ENCODE measurements at places on chromosomes 2 and 18.

GRCh38 chr2:10549195-10549594 is 101.1 kb upstream of the ODC1 start:
- no peak for DNase-seq

GRCh38 chr2:231152800-231153557 is 28.1 kb upstream of the HTR2B start:
- no peak for DNase-seq

DNA sequence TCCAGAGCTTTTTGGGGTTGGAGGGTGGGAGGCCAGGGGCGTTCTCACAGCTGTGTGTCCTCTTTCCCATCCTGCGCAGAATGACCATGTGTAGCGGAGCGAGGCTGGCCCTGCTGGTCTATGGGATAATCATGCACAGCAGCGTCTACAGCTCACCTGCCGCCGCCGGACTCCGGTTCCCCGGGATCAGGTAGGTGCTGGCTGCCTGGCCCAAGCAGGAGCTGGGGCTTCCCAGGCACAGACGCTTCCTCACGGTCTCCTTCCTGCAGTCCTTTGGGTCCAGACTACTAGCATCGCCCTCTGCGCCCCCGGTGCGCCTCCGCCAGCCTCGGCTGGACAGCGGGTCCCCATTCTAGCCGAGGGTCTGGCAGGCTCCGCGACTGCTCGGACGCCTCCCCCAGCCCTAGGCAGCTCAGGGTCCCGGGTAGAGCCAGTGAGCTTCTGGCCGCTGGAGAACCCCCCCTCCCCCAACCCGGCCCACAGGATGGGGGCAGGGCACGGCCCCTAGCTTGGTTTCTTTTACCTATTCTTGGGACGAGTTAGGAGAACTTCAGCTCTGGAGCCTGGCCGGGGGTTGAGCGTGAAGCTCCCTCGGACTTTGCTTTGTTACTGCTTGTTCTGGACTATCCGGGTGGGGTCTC is 756 bp downstream of the ADCYAP1 start:
- no peak for DNase-seq

DNA sequence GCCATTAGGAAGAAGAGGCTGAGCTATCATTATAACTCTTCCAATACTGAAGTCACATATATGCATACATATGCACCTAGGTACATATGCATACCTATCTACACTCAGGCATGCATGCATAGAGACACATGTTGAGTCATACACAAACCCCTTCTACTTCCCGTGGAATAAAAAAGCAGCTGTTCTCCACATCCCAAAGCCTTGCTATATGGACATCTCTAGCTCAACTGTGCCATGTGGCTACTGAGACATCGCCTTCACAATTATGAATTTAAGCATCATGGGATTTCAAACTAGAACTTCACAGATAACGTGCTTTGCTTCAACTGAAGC is 120.5 kb downstream of the ANKRD44 start:
- DNase-seq, result no peak

DNA sequence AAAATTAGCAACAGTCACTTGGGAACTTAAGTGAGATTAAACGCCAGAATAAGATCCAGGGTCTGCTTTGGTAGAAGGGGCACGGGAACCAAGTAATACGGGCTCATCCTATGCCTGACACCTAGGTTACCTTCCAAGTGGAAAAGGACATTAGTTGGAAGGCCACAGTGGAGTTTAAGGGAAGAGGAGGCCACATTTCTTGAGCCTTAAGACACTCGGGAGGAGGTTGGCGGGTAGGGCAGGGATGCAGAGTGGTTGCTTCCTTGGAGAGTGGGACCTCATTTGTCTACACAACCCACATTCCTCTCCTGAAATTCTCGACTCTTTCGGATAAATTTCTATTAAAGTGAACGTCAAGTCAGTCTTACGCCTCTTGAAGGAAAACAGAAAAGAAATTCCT is 510 bp upstream of the DNAH6 start:
- no peak for DNase-seq

GRCh38 chr2:72146347-72147302 is 1.0 kb downstream of the CYP26B1 start:
- DNase-seq, result peak; percentile 13

GRCh38 chr2:66869076-66869475 is 434.2 kb downstream of the MEIS1 start:
- DNase-seq, result no peak

GRCh38 chr18:6959110-6959509 is 158.5 kb downstream of the LAMA1 start:
- DNase-seq, result no peak

GRCh38 chr2:105889046-105889445 is 144.3 kb downstream of the NCK2 start:
- DNase-seq, result no peak

DNA sequence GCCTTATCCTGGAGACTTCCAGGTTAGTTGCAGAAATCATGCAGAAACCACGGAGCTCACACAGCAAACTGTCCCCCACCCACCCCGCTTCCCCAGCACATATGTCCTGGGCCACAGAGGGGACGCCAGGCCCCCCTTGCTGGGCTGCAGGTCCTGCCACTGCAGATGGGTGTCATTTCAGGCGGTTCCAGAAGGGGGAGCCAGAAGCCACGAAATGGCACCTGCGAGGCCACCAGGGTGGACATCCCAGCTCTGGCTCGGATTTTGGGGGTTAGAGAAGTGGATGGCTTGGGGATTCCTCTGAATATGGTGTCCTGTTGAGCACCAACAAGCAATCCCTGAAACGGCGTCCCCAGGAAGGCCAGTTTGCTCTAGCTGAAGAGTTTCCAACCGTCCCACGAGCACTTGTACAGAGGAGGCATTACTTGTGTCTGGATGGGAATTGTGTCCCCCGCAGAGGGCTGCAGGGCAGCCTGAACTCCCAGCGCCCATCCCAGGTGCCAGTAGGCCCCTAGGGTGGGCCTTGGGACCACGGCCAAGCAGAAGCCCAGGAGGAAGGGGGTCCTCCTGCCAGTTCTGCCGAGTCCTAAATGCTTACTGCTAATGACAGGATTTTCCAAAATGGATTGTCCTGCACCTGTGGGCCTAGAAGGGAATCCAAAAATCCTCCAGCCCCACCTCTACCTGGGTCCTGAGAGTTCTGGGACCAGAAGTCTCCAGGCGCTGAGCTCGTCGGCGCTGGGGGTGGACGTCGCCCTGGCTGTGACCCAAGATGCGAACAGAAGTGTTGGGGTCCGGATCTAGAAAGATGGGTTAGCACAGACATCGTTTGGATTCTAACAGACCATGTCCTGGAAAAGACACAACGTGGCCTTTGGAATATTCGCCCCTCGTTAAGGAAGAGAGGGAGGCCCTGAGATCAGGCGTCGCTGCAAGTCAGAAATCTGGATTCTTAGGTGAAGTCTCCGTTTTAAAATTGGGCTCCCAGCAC is 14.6 kb upstream of the NFATC1 start:
- peak; percentile 19 for DNase-seq

GRCh38 chr18:45839414-45840395 is 14.2 kb downstream of the SIGLEC15 start:
- DNase-seq, result peak; percentile 36

- no peak for DNase-seq
These were observed 353.3 kb upstream of the LRP1B start for GRCh38 chr2:142484111-142484510.

DNA sequence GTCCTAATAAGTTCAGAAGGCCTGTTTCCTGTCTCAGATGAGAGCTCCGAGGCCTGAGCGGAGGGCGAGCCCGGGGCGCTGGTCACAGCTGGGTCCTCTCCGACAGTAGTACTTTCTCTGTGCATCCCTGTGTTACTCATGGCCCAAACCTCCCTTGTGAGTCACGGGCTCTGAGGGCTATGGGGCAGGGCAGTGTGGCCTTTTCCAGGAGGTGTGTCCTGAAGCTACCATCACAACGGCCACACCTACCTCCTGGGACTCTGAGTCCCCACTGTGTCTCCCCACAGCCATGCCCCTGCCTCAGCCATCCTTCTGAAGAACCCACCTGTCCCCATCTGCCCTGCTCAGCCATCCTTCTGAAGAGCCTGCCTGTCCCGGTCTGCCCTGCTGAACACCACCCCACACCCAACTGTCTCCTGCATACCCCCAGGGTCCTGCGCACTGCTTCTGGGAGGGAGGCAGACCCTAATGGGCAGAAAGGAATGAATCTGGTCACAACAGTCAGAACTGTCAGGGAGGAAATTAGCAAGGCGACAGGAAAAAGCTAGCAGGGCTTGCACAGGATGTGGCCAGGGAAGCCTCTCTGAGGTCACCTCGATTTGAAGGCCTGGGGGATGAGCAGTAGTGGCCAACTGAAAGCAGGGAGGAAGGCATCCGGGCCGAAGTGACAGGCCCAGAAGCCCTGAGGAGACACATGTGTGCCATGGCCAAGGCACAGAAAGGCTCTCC is 145.4 kb upstream of the RIOK3 start:
- DNase-seq, result no peak

DNA sequence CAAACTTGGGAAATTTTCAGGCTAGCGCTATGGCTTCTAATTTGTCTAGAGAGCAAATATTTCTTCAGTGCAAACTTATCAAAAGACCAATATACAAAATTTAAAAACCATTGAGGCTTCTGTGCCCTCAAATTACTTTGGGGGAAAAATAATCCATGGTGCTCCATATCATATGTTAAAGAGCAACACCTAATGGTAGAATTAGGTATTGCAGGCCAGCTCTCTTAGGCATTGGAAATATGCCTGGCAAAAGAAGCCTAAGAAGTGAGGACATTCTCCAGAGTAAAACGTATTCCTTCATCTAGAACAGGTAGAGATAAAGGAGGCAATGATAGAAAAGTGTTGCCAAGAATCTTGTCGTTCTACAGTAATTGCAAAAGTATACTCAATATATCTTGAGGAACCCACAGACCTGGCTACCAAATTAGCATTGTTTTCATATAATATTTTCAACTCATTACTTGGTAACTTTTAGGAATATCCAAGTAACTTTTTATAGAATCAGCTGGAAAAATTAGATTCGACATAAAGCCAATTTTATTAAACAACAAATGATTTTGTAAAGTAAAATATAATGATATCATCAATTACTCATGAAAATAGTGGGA is 401.1 kb downstream of the BCL11A start:
- no peak for DNase-seq

DNA sequence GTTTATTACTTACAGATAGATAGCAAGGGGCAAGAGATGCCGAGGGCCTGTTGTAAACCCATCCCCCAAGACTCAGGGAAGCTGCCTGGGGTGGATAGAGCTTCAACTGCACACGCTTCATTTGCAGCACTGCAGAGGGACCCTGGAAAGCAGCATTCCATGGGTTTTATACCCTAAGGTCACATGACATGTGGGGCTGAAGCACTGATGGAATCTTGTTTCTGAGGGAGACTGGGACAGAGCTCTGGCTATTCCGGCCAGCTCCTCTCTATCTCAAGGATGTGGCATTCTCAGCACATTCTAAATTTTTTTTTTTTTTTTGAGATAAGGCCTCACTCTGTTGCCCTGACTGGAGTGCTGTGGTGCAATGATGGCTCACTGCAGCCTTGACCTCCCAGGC is 300.1 kb downstream of the MYCN start:
- DNase-seq, result no peak

- DNase-seq, result no peak
These were observed 437.2 kb upstream of the SYT4 start for GRCh38 chr18:43714343-43715010.

- DNase-seq, result no peak
These were observed 31.3 kb upstream of the PXDN start for GRCh38 chr2:1775511-1776035.

- DNase-seq, result no peak
These were observed 94.9 kb upstream of the CTDP1 start for GRCh38 chr18:79584491-79585394.

- no peak for DNase-seq
These were observed 213.2 kb upstream of the ARL4C start for GRCh38 chr2:234710066-234710465.

- no peak for DNase-seq
These were observed 112.2 kb upstream of the COPS8 start for GRCh38 chr2:236973343-236973980.

- DNase-seq, result no peak
These were observed 19.3 kb downstream of the STK25 start for GRCh38 chr2:241489088-241489487.

DNA sequence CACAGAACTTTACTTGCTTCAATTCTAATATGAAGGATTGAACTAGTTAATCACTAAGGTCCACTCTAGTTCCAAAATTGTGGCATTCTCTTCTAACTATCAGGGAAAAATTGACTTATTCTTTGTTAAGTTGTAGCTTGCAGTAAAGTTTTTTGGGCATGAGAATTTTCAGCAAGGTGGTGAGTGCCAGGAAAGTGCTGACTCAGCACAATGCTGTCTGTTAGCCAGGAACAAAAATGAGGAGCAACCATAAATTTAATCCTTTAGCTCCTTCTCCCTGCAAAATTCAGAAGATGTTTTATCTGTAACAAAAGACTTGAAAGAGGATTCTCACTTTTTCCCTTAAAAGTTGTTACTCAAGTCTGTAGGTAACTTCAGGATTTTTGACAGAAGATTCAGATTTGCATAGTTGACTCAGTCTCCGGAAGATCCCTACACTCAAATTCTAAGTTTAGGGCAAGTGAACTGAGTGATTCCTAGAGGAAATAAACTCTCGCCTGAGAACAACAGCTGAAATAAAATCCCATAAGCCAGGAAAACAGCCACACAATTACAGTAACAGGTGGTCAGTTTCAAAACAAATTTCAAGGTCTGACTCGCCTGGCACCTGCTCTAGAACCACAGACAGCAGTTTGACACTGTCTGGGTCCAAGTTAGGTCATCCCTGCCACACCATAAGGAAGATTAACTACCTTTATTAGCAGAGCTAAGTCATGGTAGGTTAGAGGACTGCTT is 20.2 kb upstream of the DARS1 start:
- no peak for DNase-seq

DNA sequence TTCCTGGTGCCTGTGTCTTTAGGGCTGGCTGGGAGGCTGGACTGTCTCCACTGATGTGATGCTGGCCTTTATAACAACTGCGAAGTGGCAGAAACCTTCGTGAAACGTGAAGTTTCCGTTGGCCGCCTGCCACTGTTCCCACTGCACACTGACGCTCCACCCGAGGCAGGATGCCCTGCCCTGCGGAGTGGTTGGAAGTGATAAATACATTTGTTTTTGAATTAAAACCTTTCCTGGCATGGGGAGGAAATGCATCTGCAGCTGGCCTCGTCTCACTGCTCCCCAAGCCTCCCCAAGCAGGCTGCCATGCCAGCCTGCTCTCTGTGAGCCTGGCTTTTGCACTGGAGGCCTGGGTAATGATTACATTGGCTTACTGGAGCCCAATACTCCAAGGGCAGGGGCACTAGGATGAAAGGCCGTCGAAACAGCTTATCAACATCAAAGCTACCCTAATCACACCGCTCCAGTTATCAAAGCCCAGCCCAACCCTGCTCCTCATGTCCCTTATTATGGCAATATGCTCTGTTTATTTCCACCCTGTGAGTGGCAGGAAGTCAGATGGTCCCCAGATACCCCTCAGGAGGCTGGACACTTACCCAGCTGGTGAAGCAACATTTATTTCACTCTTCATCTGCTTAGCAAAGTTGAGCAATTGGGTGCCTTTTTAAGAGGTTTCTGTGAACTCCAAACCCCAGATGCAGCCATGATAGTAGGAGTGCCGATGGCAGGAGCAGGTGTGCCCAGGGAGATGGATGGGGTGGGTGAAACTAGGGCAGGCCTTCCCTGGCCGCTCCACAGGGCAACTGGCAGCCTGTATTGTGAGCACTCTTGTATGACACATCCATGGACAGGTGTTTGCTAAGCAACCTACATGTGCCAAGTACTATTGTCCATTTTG is 97.4 kb upstream of the ITGA6 start:
- no peak for DNase-seq

All from DMS79 (cell line).